Cardiac muscle cell (in vitro differentiated cells and primary cell): ENCODE measurements at places on chromosomes 12 and 14. TPM values are rescaled to one million over a fixed set of nuclear protein-coding genes. Genes with fewer than 3 reads are reported as not detected.

Gene GPR135
- total RNA-seq = 5.6 and 11.0 TPM in 2 replicates

Gene GSC
- 1.2 and 1.3 TPM in 2 replicates for total RNA-seq

- no peak for DNase-seq
Observed at GRCh38 chr14:94646481-94646880, 34.3 kb downstream of the SERPINA3 start.

Gene RNU6-8
- total RNA-seq = not detected in 2 replicates

Gene PGAM5
- 23.8 and 42.0 TPM in 2 replicates for total RNA-seq

Gene SLC38A4
- total RNA-seq = 0.09 and 0.21 TPM in 2 replicates

Gene STAT2
- total RNA-seq = 59.4 and 78.7 TPM in 2 replicates

Gene NOVA1
- total RNA-seq = 8.1 and 11.1 TPM in 2 replicates

- DNase-seq = no peak
Observed at GRCh38 chr12:100185361-100185894, 15.2 kb upstream of the ACTR6 start.

GRCh38 chr14:37056473-37056872, 115.9 kb downstream of the SLC25A21 start:
- DNase-seq = no peak

GRCh38 chr14:76678244-76678800, 82.9 kb upstream of the VASH1 start:
- no peak for DNase-seq

GRCh38 chr14:59273737-59274136, 85.3 kb downstream of the DAAM1 start:
- DNase-seq = no peak

Gene ZDHHC22
- total RNA-seq = 0.12 and 0.25 TPM in 2 replicates

GRCh38 chr14:106831322-106831720, 1304.9 kb downstream of the TMEM121 start:
- no peak for DNase-seq

GRCh38 chr12:12019881-12020280, 50.9 kb upstream of the BCL2L14 start:
- no peak for DNase-seq

Gene PTPRB
- total RNA-seq = 0.21 and 0.25 TPM in 2 replicates

- DNase-seq = no peak
Observed at GRCh38 chr14:81537193-81537592, 3.5 kb upstream of the SEL1L start.

- DNase-seq = no peak
Observed at GRCh38 chr14:37201724-37202123, 4.0 kb downstream of the MIPOL1 start.

DNA sequence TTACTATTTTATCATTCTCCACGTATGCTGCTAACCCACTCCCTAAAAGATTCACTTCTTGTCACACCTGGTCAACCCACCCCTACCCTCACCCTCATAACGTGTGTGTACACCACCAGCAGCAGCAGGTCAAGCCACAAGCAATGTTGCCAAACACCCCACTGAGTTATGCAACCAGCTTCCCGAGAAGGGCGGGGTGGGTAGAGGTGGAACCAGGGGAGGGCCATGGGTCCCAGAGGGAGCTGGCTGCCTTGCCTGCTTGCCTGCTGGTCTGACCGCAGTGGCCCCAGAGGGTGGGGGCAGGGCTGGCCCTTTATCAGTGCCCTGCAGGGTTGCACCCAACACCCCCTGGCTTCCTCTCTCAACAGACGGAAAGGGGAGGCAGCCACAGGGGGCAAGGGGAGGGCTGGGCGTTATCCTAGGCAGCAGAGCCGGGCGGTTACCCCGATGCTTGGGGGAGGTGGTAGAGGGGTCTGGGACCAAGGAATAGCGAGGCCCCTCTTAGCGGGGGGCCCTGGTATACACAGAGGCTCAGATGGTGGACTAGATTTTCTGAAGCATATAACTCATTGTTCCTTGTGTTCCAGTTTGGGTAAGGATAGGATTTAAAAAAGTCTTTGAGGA, 3.5 kb upstream of the NFE2 start:
- peak; percentile 87 for DNase-seq

DNA sequence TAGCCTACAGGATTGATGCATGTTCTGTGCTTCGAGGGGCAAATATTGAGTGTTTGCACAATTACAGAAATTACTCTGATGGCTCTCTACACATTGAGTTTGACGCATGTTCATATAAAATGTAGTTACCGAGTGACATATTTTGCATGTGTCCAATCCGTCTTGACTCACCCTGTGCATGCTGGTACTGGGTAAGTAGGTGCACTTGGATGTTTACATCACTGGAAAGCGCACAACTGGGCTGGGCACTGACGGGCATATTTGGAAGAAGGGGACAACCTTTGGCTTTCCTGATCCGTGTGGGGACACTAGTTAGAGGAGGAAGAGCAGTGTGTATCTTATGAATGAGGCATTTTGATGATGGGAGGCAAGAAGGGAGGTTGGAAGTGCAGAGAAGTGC, 4.9 kb upstream of the KRT6A start:
- DNase-seq = no peak

DNA sequence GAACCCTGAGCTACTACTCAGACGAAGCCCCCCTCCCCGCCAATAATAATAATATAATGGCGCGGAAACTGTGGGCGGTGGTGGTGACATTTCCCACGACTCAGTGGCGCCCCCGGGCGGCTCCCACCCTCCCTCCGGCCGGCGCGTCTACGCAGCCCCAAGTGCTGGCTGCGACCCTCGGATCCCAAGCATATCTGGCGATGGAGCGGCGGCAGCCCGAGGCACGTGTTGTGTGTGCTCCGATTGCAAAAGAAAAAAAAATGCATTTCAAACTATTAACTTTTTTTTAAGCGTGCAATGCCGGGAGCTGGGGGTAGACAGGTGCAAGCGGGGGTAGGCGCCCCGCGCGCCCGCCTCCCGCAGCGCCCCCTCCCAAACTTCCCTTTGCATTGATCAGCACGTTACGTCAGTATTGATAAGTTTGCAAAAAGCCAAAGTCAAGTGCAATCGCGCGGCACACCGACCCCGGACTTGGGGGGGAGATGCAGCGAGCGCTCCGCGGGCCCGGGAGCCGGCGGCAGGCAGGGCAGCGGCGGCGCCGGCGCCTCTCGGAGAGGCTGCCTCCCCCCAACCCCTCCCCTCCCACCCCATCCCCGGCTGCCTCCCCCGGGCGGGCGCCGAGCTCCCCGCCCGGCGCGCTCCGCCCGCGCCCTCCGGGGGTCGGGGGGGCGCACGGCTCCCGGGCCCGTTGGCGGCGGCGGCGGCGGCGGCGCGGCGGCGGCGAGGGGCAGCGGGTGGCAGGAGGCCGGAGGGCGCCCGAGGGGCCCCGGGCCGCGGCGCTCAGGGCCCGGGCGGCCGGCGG, 113.1 kb upstream of the MYL2 start:
- peak; percentile 65 for DNase-seq

- no peak for DNase-seq
Observed at GRCh38 chr14:103155010-103155409, 31.7 kb downstream of the TNFAIP2 start.

Gene ARHGDIB
- 3.8 and 8.2 TPM in 2 replicates for total RNA-seq

- DNase-seq = no peak
Observed at GRCh38 chr12:124874988-124875802, 11.5 kb upstream of the SCARB1 start.

DNA sequence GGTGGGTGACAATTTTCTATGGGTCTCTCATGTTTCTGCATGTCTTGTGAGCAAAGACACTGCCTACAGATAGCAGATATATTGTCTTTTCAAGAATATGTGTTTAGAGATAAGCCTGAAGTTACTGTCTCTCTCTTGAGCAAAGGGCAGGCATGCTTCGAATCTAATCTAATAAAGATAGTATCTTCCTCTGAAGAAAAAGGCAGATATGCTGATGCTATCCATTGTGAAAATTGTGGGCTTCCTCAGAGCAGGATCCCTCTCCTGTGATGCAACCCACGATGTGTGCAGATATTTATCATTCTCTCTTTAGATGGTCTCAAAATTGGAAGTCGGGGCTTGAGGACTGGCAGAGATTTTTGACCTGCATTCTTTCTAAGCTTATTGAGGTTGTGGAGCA, 187.0 kb downstream of the DACT1 start:
- no peak for DNase-seq

Gene SPIC
- not detected in 2 replicates for total RNA-seq

DNA sequence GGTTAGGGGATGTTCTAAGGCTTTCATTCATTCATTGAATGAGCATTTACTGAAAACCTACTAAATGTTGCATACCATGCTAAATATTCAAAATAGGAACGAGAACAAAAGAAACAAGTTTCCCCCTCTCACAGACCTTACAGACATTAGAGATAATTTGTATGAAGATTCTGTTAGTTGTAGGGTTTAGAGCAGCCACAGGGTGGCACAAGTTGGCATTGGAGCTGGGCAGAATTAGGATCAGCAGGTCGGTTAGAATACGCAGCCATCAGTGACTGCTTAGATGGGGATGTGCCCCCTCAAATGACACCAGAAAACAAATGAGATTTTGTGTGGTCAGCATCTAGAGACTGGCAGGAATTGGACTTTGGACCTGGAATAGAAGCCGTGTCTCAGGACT, 166.3 kb upstream of the DAAM1 start:
- no peak for DNase-seq

Gene RNF212B
- not detected in 2 replicates for total RNA-seq

Gene OR4K14
- not detected in 2 replicates for total RNA-seq

GRCh38 chr12:11862798-11863197, 207.9 kb upstream of the BCL2L14 start:
- no peak for DNase-seq

DNA sequence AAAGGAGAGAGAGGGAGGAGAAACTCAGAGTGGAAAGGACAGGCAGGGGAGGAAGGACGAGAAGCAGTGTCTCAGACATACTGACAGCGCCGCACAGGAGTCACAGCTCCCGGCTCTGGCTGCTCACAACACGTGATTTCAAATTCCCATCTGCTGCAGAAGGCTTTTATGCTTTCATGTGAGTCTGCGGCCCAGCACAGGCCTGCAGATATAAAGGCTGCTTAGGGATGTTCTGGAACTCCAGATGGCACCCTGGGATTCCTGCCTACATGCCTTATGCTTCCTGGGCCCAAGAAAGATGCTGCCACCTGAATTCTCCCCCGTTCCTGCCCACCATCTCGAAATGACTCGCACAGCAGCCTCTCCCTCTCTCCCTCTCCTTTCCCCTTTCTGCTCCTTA, 89.6 kb downstream of the NUAK1 start:
- no peak for DNase-seq

Gene KSR2
- total RNA-seq = under 0.01 and 0.04 TPM in 2 replicates

DNA sequence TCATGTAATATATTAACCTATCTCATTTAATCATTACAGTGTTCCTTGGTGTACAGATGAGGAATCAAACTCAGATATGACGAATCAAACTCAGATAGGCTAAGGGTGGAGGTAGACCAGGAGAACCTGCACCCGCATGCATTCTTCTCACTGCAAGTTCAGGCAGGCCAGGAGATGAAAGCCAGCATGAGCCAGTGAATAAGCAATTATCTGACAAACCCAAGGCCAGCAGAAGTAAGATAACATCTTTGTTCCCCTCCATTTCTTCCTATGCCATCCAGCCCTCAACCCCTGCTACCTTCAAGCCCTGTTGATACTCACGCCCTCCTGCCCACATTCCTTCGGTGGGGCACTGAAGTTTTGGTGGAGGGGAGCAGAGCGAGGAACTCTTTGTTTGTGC, 152.2 kb downstream of the ETV6 start:
- DNase-seq = no peak

Gene EML5
- total RNA-seq = 0.11 and 0.92 TPM in 2 replicates

DNA sequence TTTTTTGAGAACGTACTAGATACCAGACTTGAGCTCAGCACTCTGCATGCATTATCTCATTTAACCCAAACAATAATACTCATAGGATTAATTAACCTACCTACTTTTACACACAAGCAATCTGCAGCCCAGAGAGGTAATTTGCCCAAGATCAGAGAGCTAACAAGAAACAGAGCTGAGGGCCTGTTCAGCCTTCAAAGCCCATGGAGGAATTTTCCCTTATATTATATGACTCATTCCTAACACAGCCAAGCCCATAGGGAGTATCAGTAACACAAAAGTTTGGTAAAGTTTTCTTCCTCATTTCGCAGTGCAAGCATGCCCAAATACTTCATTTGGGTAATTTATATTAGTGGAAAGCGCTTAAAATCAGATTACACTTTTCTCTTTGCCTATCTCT, 94.7 kb downstream of the GALC start:
- no peak for DNase-seq

- no peak for DNase-seq
Observed at GRCh38 chr14:43735932-43736331, 771.2 kb downstream of the FSCB start.

Gene SETD1B
- 8.0 and 15.1 TPM in 2 replicates for total RNA-seq

- DNase-seq = no peak
Observed at GRCh38 chr14:71119075-71119474, 211.8 kb downstream of the PCNX1 start.

- DNase-seq = no peak
Observed at GRCh38 chr12:55912908-55913307, 14.8 kb downstream of the PYM1 start.

DNA sequence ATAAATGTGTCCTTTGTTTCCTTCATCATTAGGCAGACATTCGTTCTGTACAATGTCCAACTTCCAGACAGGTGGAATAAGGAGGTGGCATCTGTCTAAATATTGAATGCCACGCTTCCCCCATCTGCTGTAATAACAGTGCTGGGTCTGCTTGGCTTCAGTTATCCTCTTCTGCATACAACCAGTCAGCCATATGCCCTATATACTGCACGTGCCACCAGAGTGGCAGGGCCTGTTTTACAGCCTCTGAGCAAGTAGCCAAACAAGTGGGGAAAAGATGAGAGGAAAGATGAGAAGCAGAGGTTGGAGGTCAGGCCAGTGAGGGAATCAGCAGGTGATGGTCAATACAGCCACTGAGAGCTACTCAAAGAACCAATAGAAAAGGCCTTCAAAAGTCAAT, 55.4 kb downstream of the OTX2 start:
- no peak for DNase-seq

DNA sequence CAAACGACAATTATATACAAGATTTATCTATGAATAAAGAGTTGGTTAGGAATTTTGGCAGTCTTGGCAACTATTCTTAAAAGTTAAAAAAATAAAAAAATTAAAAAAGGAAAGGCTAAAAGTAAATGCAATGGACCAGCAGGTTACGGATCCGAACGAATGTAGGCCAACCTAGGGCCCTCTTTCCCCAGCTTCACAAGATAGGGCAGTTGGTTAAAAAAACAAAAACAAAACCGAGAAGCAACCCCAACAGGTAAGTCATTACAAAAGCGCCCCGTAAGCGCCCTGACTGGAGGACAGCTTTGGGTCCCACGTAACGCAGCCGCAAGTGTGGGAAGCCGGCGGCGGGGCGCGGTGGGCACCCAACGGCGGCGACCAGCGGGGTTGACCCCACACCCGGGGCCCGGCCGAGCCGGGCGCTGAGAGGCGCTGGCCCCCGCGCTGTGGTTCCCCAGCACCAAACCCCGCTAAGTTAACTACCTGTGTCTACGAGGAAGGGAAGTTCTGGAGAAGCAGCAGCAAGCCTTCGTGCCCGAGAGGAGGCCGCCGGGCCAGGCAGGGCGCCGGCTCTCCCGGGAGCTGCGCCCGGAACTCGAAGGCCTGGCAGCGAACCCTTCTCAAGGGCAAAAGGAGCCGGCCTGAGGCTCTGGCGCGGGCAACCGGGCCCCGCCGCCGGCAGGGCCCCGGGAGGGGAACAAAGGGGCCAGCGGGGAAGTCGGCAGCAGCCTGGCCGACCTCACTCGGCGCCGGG, 882 bp downstream of the HECTD1 start:
- peak; percentile 49 for DNase-seq

- DNase-seq = no peak
Observed at GRCh38 chr12:13630354-13630753, 351.0 kb downstream of the GRIN2B start.

Gene SDR9C7
- total RNA-seq = 0.14 and 1.3 TPM in 2 replicates
